ENCODE measurements at places on chromosomes 2 and 18.

GRCh38 chr2:213157242-213157641 is 5.8 kb upstream of the IKZF2 start:
- no peak overlapping the region for H3K27ac ChIP-seq
- H3K4me3 ChIP-seq = no peak overlapping the region
- peaks cover 5% of the 10 kb centered on the region for H3K4me1 ChIP-seq
- no peak for DNase-seq
- no peaks in the 10 kb centered on the region for H3K27me3 ChIP-seq
- peaks cover 3% of the 10 kb centered on the region for H3K36me3 ChIP-seq

DNA sequence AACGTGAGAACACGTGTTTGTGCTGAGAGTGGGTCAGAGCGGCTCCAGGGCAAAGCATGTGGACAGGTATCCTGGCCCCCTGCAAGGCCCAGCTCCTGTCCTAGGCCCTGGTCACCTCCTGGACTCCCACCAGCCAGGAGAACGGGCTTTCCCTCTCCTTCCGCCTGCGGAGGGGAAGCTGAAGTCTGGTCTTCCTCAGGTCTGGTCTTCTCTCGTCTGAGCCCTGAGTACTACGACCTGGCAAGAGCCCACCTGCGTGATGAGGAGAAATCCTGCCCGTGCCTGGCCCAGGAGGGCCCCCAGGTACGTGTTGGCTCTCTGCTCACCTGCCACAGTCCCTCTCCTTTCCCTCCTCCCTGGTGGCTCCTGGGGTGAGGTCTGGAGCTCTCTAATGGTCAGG is 963 bp downstream of the GNLY start:
- H3K27me3 ChIP-seq = no peaks in the 10 kb centered on the region
- peak overlapping the region; percentile 75 for H3K4me3 ChIP-seq
- H3K36me3 ChIP-seq = peaks cover 26% of the 10 kb centered on the region
- peak overlapping the region; percentile 69 for H3K27ac ChIP-seq
- H3K4me1 ChIP-seq = no peaks in the 10 kb centered on the region

DNA sequence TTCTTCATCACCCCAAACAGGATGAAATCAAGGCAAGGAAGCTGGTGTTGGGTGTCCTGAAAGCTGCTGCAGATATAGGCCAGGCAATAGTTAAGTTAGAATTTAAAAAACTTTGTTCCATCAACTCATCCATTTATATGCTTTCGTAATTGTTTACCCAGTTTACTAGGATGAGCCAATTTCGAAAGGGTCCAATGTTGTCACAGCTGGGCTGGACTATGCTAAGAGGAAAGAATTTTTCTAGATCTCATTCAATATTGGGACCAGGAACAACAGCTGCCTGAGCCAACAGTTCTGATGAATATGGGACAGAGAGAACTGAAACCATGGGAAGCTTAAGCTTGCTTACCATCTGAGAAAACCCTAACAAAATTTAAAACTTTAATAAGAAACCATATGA is 21.6 kb upstream of the SP3 start:
- no peak overlapping the region for H3K27ac ChIP-seq
- H3K27me3 ChIP-seq = peaks cover 30% of the 10 kb centered on the region
- no peak overlapping the region for H3K4me3 ChIP-seq
- no peaks in the 10 kb centered on the region for H3K4me1 ChIP-seq
- no peaks in the 10 kb centered on the region for H3K36me3 ChIP-seq

DNA sequence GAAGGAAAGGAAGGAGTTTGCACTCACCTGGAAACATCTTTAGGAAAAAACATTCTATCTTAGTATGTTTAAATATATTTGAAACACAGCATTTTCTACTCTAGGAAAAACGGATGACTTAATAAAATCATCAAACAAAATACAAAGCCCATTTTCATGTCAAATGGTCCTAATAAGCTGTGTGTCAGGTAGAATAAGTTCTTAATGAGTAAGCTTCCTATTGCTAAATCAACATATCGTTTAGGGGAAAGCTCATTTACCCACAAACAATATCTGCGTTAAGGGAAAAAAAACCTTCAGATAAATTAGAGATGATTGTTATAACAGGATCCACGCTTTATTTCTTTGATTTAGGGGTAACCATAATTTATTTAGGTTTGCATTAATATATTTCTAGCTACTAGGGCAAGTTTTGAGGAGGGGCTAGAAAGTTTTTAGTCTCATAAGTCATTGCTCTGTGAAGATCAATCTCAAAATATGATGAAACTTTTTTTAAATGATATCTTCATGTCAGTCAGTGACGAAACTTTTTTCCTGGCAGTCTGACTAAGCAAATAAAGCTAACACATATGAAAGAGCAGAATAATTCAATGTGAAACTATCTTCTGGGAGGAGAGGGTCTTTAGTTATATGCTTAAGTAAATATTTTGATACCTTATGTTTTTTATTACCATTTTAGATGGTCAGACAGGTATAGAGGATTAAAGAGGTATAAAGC is 147.1 kb downstream of the WDSUB1 start:
- peaks cover 7% of the 10 kb centered on the region for H3K4me1 ChIP-seq
- H3K4me3 ChIP-seq = no peak overlapping the region
- no peak for DNase-seq
- H3K27me3 ChIP-seq = peaks cover 27% of the 10 kb centered on the region
- H3K36me3 ChIP-seq = no peaks in the 10 kb centered on the region

- H3K4me3 ChIP-seq = no peak overlapping the region
- peaks cover 41% of the 10 kb centered on the region for H3K27me3 ChIP-seq
- H3K4me1 ChIP-seq = no peaks in the 10 kb centered on the region
- no peak for DNase-seq
These were observed 168.5 kb downstream of the TMEFF2 start for GRCh38 chr2:192026059-192026824.

DNA sequence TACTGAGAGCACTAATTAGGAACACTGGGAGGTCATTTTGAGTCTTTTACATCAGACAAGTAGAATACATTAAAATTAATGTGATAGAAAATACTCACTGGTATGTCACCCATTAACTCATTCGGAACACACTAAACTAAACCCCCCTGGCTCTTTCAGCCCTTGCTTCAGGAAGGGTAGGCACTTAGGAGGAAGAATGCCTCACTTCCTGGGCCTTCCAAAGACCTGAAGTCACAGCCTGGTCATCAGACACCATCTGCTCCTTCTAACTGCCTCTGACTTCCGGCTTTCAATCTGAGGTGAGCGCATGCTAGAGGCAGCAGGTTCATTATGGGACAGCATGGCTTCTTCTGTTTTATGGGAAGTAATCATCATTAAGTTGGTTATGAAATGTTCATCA is 451.4 kb downstream of the PID1 start:
- no peaks in the 10 kb centered on the region for H3K36me3 ChIP-seq
- H3K27ac ChIP-seq = no peak overlapping the region
- no peak overlapping the region for H3K4me3 ChIP-seq
- no peaks in the 10 kb centered on the region for H3K27me3 ChIP-seq
- DNase-seq = no peak

- DNase-seq = no peak
- H3K4me3 ChIP-seq = no peak overlapping the region
- peak overlapping the region; percentile 11 for H3K27ac ChIP-seq
- H3K36me3 ChIP-seq = no peaks in the 10 kb centered on the region
- no peaks in the 10 kb centered on the region for H3K27me3 ChIP-seq
- peaks cover 10% of the 10 kb centered on the region for H3K4me1 ChIP-seq
These were observed 91.0 kb upstream of the DDX18 start for GRCh38 chr2:117723483-117723882.

- no peaks in the 10 kb centered on the region for H3K27me3 ChIP-seq
- H3K4me1 ChIP-seq = no peaks in the 10 kb centered on the region
- no peaks in the 10 kb centered on the region for H3K36me3 ChIP-seq
- no peak for DNase-seq
- no peak overlapping the region for H3K27ac ChIP-seq
These were observed 178.3 kb upstream of the DSEL start for GRCh38 chr18:67694787-67695186.

- DNase-seq = no peak
- H3K4me1 ChIP-seq = peaks cover 19% of the 10 kb centered on the region
- H3K27me3 ChIP-seq = no peaks in the 10 kb centered on the region
- peak overlapping the region; percentile 54 for H3K4me3 ChIP-seq
- peaks cover 1% of the 10 kb centered on the region for H3K36me3 ChIP-seq
These were observed 16.6 kb downstream of the DPP4 start for GRCh38 chr2:162057426-162057825.

DNA sequence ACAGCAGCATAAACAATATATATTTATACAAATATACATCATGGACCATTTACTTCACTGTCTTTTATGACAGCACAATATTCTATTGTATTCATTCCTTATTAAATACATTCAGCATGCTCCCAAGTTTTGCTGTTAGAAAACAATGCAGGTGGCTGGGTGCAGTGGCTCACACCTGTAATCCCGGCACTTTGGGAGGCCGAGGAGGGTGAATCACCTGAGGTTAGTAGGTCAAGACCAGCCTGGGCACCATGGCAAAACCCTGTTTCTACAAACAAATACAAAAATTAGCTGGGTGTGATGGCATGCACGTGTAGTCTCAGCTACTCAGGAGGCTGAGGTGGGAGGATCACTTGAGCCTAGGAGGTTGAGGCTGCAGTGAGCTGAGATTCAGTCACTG is 39.0 kb downstream of the NPC1 start:
- H3K27ac ChIP-seq = peak overlapping the region; percentile 29
- H3K4me3 ChIP-seq = no peak overlapping the region
- peaks cover 16% of the 10 kb centered on the region for H3K4me1 ChIP-seq
- peaks cover 71% of the 10 kb centered on the region for H3K36me3 ChIP-seq

GRCh38 chr2:3170792-3171455 is 206.7 kb downstream of the EIPR1 start:
- no peak overlapping the region for H3K27ac ChIP-seq
- H3K4me1 ChIP-seq = no peaks in the 10 kb centered on the region
- no peak for DNase-seq

DNA sequence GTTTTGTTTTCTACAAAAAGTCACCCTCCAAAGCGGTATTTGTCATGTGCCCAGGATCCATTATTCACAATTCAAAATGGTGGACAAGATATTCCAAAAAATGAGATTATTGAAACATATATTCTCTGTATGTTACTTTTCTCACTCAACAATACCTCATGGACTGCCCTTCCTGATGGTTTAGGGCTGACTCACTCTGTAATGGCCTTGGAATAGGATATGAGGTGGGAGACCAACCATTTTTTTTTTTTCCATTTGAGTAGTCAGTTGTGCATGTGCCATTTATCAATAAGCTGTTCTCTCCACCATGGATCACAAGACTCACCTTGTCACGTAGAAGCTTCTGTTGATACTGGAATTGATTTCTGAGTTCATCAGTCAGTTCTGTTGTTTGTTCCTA is 64.5 kb downstream of the LYPD6 start:
- no peak overlapping the region for H3K27ac ChIP-seq
- no peaks in the 10 kb centered on the region for H3K36me3 ChIP-seq
- no peaks in the 10 kb centered on the region for H3K4me1 ChIP-seq
- H3K4me3 ChIP-seq = no peak overlapping the region

GRCh38 chr2:231583982-231584381 is 8.7 kb upstream of the TEX44 start:
- no peak overlapping the region for H3K27ac ChIP-seq
- H3K36me3 ChIP-seq = no peaks in the 10 kb centered on the region
- H3K4me3 ChIP-seq = no peak overlapping the region

- peaks cover 7% of the 10 kb centered on the region for H3K4me1 ChIP-seq
- H3K4me3 ChIP-seq = no peak overlapping the region
- H3K27me3 ChIP-seq = no peaks in the 10 kb centered on the region
- H3K36me3 ChIP-seq = no peaks in the 10 kb centered on the region
- no peak for DNase-seq
These were observed 446.2 kb upstream of the SLC14A2 start for GRCh38 chr18:45168866-45169600.

DNA sequence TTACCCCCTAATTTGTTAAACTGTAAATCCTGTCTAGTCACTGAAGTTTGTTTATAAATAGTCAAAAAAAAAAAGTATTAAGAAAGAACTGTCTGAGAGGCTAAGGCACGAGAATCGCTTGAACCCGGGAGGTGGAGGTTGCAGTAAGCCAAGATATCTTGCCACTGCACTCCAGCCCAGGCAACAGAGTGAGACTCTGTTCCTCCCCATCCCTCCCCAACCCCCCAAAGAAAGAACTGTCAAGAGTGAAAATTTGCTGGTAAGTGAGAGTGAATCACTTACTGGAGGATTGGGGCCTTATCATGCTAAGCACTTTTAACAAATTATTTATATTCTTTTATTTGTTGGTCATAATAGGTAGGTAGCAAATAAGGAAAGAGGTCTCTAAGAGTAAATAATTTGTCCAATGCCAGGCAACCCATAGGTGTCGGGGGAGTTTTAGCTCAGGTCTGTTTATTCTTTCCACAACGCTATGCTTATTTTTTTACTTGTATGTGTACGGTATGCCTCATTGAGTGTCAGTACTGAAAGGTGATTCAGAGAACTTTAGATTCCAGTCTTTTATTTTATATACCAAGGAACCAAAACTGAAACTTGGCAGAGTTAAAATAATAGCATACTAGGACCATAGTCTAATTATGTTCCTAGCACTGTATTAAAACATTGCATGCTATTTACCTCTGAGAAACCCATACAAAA is 2.5 kb downstream of the TAF4B start:
- H3K27ac ChIP-seq = no peak overlapping the region
- H3K4me1 ChIP-seq = peaks cover 43% of the 10 kb centered on the region
- no peak overlapping the region for H3K4me3 ChIP-seq
- no peak for DNase-seq
- H3K36me3 ChIP-seq = peaks cover 14% of the 10 kb centered on the region

- no peaks in the 10 kb centered on the region for H3K36me3 ChIP-seq
- H3K4me3 ChIP-seq = no peak overlapping the region
- H3K4me1 ChIP-seq = no peaks in the 10 kb centered on the region
- no peak overlapping the region for H3K27ac ChIP-seq
These were observed 390.3 kb downstream of the NRXN1 start for GRCh38 chr2:50641633-50642032.

- H3K27me3 ChIP-seq = no peaks in the 10 kb centered on the region
- no peak for DNase-seq
- peaks cover 80% of the 10 kb centered on the region for H3K4me1 ChIP-seq
These were observed 97.3 kb downstream of the DOCK10 start for GRCh38 chr2:224944707-224945547.

DNA sequence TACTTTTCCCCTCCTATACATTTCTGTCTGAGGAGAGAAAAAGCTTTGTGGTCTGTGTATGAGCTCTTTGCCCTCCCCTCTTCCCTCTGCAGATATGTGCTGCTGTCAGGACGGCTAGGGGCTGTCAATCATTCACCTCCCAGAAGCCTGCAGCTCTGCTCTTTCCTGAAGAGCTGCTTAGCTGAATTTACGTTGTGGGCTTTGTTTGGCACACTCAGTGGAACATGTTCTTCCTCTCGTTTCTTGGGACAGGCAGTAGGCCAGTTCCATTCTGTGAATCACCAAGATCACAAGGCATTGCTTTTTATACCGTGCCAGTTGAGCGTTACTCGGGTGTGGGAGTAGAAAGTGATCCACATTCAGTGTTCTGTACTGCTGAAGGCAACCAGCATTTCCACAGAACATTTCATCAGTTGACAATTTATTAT is 136.7 kb downstream of the LAMA3 start:
- no peak for DNase-seq
- peaks cover 16% of the 10 kb centered on the region for H3K27me3 ChIP-seq
- no peak overlapping the region for H3K4me3 ChIP-seq
- peaks cover 6% of the 10 kb centered on the region for H3K4me1 ChIP-seq
- peaks cover 3% of the 10 kb centered on the region for H3K36me3 ChIP-seq
- H3K27ac ChIP-seq = no peak overlapping the region

GRCh38 chr2:208489687-208490086 is 83.1 kb downstream of the PTH2R start:
- no peaks in the 10 kb centered on the region for H3K4me1 ChIP-seq
- no peak for DNase-seq
- H3K27me3 ChIP-seq = no peaks in the 10 kb centered on the region
- H3K27ac ChIP-seq = no peak overlapping the region
- no peaks in the 10 kb centered on the region for H3K36me3 ChIP-seq
- H3K4me3 ChIP-seq = no peak overlapping the region

GRCh38 chr2:151478011-151478410 is 68.3 kb downstream of the RIF1 start:
- H3K27ac ChIP-seq = no peak overlapping the region
- H3K36me3 ChIP-seq = peaks cover 34% of the 10 kb centered on the region
- H3K4me3 ChIP-seq = no peak overlapping the region
- DNase-seq = no peak
